Cerebellar cortex (tissue), 1 donor: ENCODE measurements at places on chromosomes 4 and X.

GRCh38 chr4:20251031-20251795 is 492 bp upstream of the SLIT2 start:
- no peak for DNase-seq

DNA sequence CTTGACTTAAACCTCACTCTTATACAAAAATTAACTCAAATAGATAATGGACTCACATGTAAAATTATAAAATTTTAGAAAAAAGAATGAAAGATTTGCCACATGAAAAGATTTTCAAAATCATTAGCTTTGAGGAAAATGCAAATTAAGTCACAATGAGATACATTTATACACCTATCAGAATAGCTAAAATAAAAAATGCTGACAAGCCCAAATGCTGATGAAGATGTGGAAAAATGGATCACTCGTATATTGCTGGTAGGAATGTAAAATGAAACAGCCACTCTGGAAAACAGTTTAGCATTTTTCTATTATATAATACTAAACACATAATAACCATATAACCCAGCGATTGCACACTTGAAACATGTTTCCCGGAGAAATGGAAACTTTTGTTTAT is 316.2 kb downstream of the ANKRD50 start:
- DNase-seq, result no peak

- DNase-seq, result no peak
Measured at GRCh38 chrX:70042399-70043371, 7.1 kb downstream of the AWAT2 start.

- no peak for DNase-seq
Measured at GRCh38 chr4:169869490-169869889, 111.7 kb upstream of the HPF1 start.

DNA sequence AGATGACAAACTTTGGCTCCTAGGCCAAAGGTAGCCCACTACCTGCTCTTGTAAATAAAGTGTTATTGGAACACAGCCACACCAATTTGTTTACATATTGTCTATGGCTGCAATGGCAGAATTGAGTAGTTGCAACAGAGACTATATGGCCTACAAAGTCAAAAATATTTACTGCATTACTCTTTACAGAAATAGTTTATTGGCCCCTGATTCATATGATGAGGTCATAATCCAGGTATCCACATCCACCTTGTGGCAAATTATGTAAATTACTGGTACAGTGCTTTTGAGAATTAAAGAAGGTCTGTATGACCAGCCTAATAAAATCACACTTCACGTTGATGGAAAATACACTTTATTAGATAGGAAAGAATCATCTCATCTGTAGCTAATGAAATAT is 337.0 kb upstream of the DDX53 start:
- no peak for DNase-seq
